ENCODE measurements at places on chromosomes 2 and 18. TPM values are rescaled to one million over a fixed set of nuclear protein-coding genes. Genes with fewer than 3 reads are reported as not detected.

Gene C1QL2
- not detected for total RNA-seq

Gene BCL2
- 81.3 TPM for total RNA-seq

Gene UGT1A5
- not detected for total RNA-seq

Gene SAG
- not detected for total RNA-seq

Gene UGT1A4
- total RNA-seq: not detected

Gene ZNF514
- 8.3 TPM for total RNA-seq

GRCh38 chr2:110211938-110212858 is at the start of gene MTLN:
Gene MTLN, minus strand, starts transcription at chr2:110212547. Its CDS starts 22 bp downstream, at chr2:110212525.
- peak; percentile 93 for DNase-seq

DNA sequence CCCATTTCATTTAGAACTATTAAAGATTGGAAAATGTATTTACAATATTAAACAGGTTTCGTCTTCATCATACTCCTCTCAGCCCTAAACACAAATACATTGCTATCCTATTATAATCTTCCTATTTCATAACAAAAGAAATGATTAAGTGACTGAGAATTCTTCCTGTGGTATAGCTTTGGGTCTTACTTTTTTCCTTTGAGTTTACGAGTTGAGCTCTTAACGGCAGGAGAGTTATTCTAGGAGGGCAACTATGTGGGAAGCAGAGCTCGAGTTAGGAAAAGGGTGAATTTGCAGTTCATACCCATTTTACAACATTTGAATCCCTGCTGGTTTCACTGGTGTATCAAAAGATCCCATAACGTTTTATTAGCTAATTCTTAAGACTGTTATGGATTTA is 105.0 kb downstream of the FIGN start:
- no peak for DNase-seq

DNA sequence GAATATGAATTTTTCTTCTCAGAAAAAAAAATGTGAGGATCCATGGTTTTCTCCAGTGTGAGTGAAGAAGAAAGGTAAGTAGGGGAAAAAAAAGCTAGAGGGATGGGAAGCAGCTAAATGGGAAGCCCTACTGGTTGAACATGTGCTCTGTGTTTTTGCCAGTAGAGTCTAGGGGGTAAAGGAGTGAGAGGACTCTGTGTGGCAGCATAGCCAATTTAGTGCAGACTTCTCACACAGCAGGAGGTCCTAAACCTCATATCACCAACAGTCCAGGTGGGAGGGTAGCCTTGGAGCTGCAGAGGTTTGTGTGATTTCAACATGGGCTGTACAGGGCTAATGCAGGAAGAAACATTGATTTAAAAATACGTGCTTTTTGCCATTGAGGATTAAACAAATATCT is 334.5 kb upstream of the SPHKAP start:
- no peak for DNase-seq

- no peak for DNase-seq
Measured at GRCh38 chr18:51092117-51092516, 62.1 kb downstream of the SMAD4 start.

- no peak for DNase-seq
Measured at GRCh38 chr2:191350826-191351225, 105.6 kb downstream of the MYO1B start.

GRCh38 chr2:143246815-143247744 is 117.9 kb downstream of the ARHGAP15 start:
- no peak for DNase-seq

- no peak for DNase-seq
Measured at GRCh38 chr2:120821446-120822160, 85.9 kb downstream of the GLI2 start.

- peak; percentile 84 for DNase-seq
Measured at GRCh38 chr2:134919341-134920210, 954 bp downstream of the CCNT2 start.

DNA sequence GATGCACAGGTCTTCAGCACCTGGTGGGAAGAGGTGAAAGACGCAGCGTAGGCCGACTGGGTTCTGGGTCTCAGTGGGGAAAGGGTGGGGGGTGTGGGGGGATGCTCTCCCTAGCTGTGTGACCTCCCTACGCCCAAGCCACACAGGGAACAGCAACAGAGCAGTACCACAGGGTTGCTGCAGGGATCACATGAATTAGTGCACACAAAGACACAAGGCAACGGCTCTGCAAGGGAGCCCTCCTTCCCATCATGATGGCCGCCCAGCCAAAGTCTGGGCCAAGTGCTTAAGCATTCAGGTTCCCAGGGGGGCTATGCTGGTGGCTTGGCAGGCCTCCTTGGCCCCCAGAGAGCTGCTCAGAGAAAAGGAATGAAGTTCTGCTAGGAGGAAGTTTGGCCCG is 28.2 kb upstream of the GBX2 start:
- DNase-seq: no peak

GRCh38 chr2:229740279-229740678 is 25.9 kb upstream of the DNER start:
- no peak for DNase-seq

- no peak for DNase-seq
Measured at GRCh38 chr2:115739574-115739973, 1297.1 kb downstream of the DPP10 start.

- no peak for DNase-seq
Measured at GRCh38 chr2:8627019-8627691, 54.7 kb upstream of the ID2 start.

DNA sequence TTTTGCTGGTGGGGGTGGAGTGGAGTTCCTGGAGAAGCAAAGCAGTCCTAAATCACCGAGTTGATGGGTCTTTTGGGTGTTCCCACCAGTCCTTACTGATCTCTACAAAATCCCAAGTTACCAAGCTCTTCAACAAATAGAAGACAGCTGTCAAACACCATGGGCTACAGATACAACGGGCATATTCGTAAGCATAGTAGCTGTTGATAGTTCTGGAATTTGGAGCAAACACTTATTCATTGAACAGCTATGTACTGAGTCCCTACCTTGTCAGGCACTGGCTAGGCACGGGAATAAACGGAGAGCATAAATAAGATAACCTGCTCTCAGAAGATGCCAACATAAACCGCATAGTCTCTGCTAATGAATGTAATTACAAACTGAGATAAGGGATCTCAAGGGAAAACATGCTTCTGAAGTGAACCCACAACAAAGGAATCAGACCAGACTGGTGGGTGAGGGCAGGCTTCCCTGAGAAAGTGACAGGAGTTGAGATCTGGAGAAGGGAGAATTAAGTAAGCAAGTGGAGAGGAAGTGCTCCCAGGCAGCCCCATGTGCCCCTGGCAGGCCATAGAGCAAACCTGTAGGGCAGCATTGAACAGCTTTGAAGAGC is 947 bp upstream of the ANKRD44 start:
- peak; percentile 74 for DNase-seq

DNA sequence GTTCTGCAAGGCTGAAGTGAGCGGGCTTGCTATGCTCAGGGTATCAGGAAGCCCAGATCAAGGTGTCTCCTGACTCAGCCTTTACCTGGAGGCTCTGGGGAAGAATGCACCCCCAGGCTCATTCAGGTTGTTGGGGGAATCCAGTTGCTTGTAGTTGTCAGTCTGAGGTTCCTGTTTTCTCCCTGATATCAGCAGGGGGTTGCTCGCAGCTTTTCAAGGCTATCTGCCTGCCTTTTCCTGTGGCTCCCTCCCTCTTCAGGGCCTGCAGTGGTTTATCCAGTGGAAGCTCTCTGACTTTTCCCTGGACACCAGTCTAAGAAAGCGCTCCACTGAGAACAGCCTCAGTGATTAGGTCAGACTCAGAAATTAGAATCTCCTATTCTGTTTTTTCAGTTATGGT is 116.6 kb downstream of the PTPRM start:
- no peak for DNase-seq

DNA sequence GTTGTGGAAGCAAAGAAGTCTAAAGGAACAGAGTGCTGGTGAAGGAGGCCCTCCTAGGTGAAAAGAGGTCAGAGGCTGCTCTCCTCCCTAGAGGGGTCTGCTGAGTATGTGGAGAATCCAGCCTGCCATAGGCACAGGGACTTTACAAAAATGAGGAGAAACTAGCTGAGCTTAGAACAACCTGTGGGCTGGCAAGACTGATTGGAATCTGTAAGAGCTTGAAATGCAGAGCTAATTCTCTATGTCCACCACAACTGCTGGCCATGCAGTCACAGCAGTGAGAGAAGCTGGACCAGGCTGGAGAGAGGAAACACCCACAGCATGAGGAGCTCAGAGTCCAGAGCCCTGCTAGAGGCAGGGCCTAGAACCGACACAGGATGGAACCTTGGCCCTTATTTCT is 251.0 kb upstream of the MGAT5 start:
- no peak for DNase-seq

- DNase-seq: no peak
Measured at GRCh38 chr18:43155842-43156241, 40.4 kb upstream of the RIT2 start.

DNA sequence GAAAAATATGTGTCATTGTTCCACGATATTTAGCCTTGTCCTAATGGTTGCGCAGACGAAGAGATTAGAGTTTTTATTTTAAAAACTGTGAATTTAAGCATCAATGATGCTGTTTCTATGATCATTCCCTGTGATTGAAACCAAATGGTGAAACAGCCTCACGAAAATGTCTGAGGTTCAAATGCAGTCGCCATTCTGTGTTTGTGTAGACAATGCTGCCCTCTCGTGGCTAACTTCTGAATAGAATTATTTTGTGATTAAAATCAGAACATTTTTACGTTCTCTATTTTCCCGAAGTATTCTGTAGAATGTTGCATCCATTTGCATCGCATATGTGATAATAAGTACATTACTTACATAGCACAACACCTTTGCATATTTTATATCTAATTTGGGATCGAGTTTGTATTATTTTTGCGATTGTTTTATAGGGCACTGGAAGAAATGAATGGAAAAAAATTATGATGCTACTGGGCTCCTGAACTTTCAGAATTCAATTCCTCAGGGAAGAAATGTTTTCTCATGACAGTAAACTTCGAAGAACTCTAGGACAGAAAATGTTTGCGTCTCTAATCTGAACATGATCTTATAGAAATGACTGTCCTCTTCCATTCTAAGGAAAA is 54.8 kb upstream of the CREB1 start:
- peak; percentile 86 for DNase-seq

- DNase-seq: no peak
Measured at GRCh38 chr18:57691363-57691762, 69.7 kb upstream of the NARS1 start.

DNA sequence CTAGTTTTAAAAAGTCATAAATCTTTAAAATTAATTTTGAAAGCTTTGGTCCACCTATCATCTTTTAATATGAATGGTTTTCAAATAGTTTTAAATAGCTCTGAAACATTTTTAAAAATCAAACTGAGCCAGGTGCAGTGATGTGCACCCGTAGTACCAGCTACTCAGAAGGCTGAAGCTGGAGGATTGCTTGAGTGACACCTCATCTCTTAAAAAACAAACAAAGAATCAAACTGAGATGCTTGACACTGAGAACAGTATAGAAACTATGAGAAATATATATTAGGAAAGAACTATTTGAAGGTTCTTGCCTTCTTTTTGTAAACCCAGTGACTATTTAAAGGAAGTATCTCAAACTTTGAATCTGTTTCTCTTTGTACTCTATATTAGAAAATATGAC is 67.4 kb downstream of the BARD1 start:
- DNase-seq: no peak

DNA sequence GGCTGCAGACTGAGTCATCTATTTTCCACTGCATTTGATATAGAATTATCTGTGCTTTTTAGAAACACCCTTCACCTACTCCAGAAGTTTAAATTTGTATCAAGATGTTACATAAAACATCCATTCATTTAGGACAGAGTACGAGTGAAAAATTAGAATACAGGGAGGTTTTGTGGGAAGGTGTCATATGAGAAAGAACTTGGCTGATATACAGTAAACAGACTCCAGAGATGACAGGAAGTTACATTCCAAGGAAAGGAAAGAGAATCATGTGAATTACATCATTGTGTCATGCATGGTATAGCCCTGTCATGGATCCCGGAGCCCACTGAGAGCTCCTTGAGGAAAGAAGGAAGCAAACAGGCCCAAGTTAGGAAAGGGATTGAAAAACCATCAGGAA is 341.5 kb upstream of the PKDCC start:
- no peak for DNase-seq

- no peak for DNase-seq
Measured at GRCh38 chr2:38690499-38691420, 24.8 kb downstream of the GALM start.

GRCh38 chr2:6864923-6865345 is 773 bp downstream of the CMPK2 start:
- peak; percentile 77 for DNase-seq

GRCh38 chr2:133362061-133362476 is 206.2 kb downstream of the NCKAP5 start:
- no peak for DNase-seq

Data from activated CD4-positive, alpha-beta T cell treated with anti-CD3 and anti-CD28 coated beads, Interleukin-2, amount 10 ng/mL, durations not matched to agents 24 days and 14 days (primary cell).